ENCODE measurements at places on chromosomes 4 and X.

GRCh38 chr4:7393601-7394575, 40.8 kb downstream of the PSAPL1 start:
- no peak for DNase-seq

DNA sequence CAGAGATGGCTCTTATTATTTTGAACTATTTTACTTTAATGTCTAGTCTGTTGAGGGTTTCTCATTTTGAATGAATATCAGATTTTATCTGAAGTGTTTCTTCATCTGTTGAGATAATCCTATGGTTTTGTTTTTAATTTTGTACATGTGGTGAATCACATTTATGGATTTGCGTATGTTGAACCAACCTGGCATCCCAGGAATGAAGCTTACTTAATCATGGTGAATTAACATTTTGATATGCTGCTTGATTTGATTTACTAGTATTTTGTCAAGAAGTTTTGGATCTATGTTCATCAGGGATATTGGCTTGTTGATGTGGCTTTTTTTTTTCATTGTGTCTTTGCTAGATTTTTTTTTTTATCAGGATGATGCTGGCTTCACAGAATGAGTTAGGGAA, 2390.9 kb downstream of the PCDH7 start:
- no peak for DNase-seq

DNA sequence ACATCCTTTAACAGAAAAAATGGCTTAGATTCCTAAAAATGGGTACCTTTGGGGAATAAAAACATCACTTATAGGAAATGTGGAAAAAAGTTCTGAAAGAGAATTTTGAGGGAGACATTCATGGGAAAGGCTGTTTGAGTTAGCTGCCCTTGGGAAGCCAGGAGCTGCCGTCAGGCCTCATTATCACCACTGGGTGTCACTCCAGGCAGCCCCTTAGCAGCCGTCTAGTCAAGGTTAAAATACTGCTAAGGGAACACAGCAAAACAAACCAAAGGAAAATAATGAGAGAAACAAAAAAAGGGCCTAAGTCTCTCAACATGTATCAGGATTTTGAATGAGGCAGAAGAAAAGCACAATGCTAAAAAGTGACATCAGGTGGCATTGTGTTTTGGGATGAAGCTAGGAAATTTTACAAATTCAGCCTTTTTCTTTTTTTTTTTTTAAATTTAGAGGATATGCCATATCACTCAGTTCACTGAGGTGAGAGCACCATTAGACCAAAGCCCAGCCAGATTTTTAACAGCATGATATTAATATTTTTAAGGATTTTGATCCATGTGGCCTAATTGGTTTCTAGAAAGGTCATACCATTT, 235.3 kb downstream of the GPAT3 start:
- peak; percentile 38 for DNase-seq

GRCh38 chr4:154506253-154506652, 14.7 kb upstream of the DCHS2 start:
- peak; percentile 57 for DNase-seq

- peak; percentile 49 for DNase-seq
These were observed 22.5 kb downstream of the RWDD4 start for GRCh38 chr4:183636503-183636902.

- peak; percentile 1 for DNase-seq
These were observed 560.8 kb downstream of the FGF13 start for GRCh38 chrX:138150709-138151108.

DNA sequence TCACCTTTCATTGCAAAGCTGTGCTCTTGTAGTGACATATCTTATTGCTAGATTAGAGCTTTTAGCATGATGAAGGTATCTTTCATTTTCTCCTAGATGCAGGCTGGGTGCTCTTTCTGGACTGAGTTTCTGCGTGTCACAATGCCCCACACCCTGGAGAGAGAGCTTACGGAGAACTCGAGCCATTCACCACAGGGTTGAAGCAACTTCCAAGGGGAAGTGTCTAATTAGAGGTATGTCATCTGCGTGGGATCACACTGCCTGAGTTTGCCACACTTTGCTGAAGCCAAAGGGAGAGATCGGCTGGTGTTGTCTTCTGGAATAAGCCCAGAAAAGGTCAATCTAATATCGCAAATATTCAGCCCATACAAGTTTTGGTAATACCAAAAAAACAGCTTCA, 179.3 kb upstream of the MBNL3 start:
- no peak for DNase-seq

Measured in bronchial epithelial cell (primary cell).